ENCODE measurements at places on chromosomes 16 and 17.
A peak's percentile ranks its signal among the peaks of the same experiment; 100 is the strongest.

GRCh38 chr17:8728971-8729370 lies 15.7 kb downstream of the CCDC42 start:
- no peak overlapping the region for H3K4me3 ChIP-seq
- no peak for DNase-seq
- H3K36me3 ChIP-seq: no peaks in the 10 kb centered on the region
- no peaks in the 10 kb centered on the region for H3K27me3 ChIP-seq

- H3K4me1 ChIP-seq: peaks cover 19% of the 10 kb centered on the region
- no peak overlapping the region for H3K27ac ChIP-seq
- H3K27me3 ChIP-seq: no peaks in the 10 kb centered on the region
- DNase-seq: peak; percentile 43
- no peak overlapping the region for H3K4me3 ChIP-seq
These were observed 30.4 kb upstream of the FBXW10B start for GRCh38 chr17:15649861-15650421.

- no peaks in the 10 kb centered on the region for H3K36me3 ChIP-seq
- H3K27ac ChIP-seq: no peak overlapping the region
- H3K4me1 ChIP-seq: peaks cover 5% of the 10 kb centered on the region
- no peaks in the 10 kb centered on the region for H3K27me3 ChIP-seq
- peak; percentile 81 for DNase-seq
These were observed 44.1 kb upstream of the MYH10 start for GRCh38 chr17:8674344-8675305.

DNA sequence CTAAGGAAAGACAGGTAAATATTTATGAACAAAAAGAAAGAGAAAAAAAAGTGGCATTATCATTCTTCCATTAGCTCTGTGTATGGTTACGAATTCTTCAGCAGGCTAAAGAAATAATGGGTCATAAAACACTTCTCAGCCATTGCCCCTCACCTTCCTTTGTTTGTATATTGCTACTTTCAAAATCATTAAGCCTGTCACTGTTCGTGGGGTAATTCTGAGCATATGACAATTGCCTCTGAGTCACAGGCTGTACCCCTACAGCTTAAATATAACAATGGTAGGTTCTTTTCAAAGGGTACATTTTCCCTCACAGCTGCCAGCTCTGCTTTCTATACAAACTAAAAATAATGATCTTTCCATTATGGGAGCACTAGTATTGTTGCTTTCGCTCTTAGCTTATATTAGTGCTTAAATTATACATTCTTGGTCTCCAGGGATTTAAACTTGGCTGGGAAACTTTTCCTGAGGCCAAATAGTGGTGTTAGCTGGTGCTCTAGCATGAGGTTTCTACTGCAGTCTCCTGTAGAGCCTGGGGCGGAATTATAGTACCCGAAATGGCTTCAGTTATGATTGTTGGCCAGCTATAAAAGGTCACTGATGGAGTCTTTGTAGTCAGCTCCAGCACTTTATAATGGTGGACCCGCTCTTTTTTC lies 74.7 kb upstream of the CDH11 start:
- H3K27me3 ChIP-seq: peaks cover 37% of the 10 kb centered on the region
- H3K4me1 ChIP-seq: no peaks in the 10 kb centered on the region
- no peak for DNase-seq
